SK-N-SH (cell line): ENCODE measurements at places on chromosomes 2 and 18.

- peak; percentile 44 for DNase-seq
Measured at GRCh38 chr2:69559442-69560146, 83.9 kb downstream of the AAK1 start.

DNA sequence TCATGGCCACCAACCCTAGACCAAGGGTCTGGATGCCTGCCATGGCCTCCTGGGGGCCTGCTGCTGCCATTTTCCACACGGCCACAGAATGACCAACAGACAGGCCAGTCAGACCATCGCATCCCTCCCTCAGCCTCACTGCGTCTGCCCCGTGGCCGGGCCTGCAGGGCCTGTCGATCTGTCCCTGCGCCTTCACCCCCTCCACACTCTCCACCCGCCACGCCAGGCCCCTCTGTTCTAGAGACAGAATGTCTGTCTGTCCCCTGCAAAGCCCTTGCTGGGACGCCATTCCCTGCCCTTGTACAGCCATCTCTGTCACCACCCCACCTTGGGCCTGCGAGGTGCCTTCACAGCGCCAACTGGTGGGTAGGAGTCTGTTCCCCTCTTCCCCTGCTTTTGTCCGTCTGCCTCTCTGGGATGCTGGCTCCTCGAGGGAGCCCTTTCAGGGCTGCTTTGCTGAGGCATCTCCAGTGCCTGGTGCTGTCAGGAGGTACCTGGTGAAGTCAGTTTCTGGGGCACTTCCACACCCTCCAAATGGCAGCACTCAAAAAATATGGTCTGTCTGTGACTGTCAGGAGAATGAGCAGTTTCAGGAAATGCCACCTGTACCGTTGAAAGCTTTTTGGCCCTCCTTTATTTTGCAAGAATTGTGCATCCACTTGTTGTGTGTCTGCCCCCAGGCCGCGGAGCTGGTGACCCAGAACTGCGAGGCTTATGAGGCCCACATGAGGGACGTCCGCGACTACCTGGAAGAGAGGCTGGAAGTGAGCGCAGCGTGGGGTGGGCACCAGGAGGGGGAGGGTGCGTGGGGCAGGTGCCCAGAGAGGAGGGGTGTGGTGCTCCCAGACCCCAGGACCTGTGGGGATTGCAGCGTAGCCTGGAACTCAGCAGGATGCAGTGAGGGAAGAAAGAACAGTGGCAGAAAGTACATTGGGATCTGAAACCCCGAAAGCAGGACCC, 6.7 kb upstream of the ESPNL start:
- peak; percentile 37 for DNase-seq

- no peak for DNase-seq
Measured at GRCh38 chr18:9834551-9834950, 51.2 kb upstream of the TXNDC2 start.

DNA sequence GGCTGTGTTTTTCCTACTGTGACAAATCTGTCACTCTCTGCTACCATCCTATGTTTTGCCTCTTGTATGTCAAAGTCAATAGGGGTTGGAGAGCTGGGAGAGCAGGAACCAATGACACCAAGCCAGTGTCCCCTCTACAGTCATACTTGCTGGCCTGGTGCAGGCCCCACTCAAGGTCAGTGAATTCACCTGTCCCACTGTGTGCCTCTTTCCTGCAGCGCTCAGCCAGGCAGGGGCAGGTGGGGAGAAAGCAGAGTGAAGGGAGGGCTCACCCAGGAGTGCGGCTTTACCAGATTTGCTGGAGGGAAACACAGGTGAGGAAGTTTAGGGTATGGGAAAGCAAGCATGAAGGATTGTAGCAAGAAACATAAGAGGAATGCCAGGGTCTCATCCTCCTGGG, 114.5 kb downstream of the GYPC start:
- no peak for DNase-seq

DNA sequence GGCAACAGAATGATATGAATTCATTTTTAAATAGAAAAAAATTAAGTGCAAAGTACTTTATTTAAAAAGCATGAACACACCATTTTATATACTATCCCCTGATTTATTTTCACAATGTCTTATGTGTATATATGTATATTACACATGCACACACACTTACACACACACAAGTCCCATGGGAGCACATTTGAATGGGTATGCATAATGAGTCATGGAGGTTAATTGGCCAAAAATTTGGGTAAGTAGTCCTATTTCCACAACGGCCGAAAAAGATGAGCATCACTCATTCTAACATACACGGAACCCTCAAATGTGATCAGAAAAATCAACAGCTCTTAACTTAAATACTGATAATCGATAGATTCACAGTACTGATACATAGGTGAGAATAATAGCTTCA, 97.4 kb upstream of the NABP1 start:
- no peak for DNase-seq

DNA sequence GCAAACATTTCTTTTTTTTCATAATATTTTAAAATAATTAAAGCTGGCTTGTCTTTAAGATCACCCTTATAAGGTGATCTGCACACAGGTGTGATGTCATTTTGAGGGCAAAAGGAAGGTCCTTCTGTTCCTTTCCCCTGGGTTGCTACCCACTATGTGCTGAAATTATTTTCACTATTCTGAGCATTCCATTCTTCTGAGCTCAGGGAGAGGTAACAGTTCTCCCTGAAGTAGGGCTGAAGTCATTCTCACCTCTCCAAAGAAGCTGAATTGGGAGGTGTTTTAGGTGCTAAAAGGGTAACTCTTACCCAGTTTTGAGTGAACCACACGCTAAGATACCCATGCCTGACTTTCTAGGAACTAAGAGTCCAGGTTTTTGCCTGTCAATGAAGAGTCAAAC, 247.6 kb downstream of the SLC4A3 start:
- DNase-seq = no peak

GRCh38 chr18:49072524-49072934, 121.8 kb upstream of the SMAD7 start:
- DNase-seq = peak; percentile 27

- DNase-seq = no peak
Measured at GRCh38 chr2:216947055-216947454, 87.2 kb upstream of the TNP1 start.

DNA sequence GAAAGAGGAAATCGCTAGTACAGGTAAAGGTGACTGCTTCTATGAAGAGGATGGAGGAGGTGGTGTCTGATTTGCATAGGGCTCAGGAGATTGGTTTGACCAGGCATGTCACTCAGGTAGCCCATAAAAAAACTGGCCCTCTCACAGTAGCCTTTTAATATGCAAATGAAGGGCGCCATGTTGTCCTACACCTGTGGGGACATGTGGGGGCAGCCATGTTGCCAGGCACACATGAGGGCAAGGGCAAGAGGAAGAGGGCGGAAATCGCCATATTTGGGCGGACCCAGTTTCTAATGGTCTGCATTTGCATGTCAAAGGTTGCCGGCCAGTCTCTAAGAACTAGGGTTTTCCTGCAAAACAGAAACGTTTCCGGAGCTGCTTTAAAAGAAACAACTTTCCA, 1330.6 kb downstream of the DSC3 start:
- DNase-seq = no peak

DNA sequence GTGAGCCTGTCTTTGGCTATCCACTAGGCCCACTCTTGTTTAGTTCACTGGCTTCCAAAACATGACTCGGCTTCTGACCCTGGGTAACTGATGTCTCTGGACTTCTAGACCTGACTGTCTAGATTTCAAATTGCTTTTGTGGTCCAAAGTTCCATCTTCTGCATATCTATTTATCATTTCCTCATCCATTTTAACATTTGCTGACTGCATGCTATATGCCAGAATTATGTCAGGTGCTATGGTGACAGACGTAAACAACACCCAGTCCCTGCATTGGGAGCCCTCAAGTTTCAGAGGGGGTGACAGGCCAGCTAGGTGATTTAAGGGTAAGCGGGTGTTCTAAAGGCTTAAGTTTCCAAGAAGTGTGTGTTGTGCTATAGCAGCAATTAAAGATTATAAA, 140.9 kb downstream of the PIEZO2 start:
- DNase-seq = no peak

- DNase-seq = no peak
Measured at GRCh38 chr18:73975266-73975665, 172.4 kb downstream of the FBXO15 start.

DNA sequence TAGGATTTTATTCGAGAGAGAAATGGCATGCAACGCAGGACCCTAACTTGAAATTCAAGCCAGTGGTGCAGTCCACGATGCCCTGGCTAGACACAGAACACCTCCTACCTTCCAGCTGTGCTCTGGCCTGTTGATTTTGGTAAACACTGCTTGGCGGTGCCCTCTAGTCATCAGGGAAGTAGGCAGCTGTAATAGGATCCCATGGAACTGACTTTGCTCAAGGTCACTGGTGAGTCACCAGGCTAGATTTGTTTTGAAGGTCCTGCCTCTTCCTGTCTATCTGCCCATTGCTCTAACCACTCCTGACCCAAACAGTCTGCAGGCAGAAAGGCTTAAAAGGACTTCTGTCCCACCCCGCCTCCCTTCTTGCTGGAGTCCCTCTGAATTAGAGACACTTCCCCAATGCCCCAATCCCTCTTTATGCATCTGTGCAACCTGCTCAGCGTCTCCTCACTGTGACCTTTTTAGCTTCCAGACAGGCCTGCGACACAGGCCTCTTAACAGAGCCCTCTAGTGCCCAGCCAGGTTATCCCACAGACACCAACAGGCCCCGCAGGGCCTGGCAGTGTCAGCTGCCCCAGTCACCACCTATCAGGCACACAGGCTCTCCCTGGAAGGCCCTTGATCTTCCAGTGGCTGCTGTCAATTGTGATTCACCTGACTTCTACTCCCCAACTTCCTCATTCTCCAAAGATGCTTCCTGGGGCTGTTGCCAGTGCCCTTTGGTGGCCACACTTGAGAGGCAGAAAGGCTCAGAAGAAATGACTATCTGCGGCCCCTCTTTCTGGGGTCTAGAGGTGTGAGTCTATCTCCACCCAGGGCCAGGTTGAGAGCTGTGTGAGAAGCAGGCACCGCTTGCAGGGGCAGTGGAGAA, 5.2 kb downstream of the TMEM127 start:
- DNase-seq = peak; percentile 81

GRCh38 chr2:107197594-107198294, 311.8 kb upstream of the ST6GAL2 start:
- DNase-seq = no peak

GRCh38 chr18:79926306-79926705, 25.1 kb downstream of the SLC66A2 start:
- no peak for DNase-seq

DNA sequence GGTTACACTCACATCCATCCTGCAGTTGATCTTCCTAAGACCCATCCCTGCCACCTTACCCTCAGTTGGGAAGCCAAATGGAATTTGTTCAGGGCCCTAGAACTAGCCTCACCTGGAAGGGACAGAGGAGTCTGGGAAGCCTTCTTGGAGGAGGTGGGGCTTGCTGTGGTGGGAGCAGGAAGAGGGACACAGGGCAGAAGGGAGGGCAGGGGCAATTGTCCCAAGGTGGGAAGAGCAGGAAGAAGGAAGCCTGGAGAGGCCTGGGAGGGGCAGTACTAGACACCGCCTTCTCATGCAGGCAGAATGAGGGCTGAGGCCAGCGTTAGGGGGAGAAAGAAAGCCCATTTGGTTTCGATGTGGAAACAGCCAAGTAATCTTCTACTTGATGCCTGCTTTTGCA, 34.1 kb upstream of the ASPRV1 start:
- DNase-seq = no peak

- peak; percentile 68 for DNase-seq
Measured at GRCh38 chr2:237864940-237865622, 5.7 kb downstream of the RAMP1 start.

DNA sequence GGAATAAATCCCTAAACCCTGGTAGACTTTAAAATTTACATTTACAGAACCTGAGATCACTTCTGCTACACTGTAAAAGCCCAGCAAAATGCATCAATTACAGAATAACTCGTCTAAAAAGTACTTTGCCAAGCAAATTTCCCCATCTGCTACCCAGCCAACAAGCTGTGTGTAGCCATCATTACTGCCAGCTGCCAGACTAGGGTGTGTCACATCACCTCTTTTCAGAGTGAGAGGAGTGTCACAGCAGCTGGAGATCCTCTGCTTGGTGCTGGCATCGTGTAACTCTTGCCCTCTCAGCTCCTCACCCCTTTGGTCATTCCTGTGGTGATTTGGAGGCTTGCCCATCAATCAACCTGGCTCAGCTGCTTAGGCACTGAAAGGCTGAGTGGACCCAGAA, 340.4 kb upstream of the MMADHC start:
- no peak for DNase-seq

GRCh38 chr2:22340716-22341115, 1044.3 kb upstream of the KLHL29 start:
- no peak for DNase-seq

DNA sequence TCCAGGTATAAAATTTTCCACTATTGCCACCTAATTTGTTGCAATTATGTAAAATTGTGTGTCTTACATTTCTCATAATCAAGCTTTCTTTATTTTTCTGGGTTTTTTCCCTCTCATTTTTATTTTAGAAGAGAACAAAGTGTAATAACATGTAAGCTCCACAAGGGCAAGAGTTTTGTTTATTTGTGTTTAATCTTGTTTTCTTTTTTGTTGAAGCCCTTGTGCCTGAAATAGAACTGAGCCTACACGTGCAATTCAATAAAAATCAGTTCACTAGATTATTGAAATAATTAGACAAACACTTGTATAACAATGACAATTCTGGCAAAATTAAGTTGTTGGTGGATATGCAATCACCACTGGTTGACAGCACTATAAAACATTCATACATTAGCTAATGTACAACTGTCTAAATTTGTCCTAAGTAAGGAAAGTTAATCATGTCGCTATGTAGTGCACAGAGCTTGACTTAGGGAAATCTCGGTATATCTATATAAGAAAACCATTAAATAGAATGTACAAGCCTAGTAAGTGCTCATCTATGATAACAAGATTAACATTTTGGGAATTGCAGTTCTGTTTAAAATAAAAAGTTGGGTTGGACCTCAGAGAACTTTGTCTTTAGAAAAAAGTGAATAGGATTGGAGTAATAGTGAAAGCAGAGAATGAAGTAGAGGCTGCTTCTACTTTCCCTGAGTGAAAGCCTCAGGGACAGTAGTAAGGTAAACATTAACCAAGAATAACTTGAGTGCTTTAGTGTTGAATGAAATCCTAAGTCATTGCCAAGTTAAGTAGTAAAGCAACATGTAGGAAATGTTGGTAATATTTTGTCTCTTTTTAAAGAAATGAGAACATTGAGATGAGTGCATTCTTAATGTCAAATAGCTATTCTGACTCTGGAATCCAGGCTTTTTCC, 37.4 kb upstream of the NOL4 start:
- no peak for DNase-seq

DNA sequence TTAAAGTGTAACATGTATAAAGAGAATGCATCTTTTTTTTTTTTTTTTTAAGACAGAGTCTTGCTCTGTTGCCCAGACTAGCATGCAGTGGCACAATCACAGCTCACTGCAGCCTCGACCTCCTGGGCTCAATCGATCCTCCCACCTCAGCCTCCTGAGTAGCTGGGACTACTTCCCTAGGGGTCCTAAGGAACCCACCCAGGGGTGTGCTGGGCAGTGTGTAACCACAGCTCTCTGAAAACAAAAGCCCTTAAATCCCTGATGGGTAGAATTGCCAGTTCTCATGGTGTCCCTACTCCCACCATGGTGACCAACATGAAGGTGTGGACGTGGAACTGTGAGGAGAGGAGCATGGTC, 105.6 kb upstream of the ST3GAL5 start:
- no peak for DNase-seq

DNA sequence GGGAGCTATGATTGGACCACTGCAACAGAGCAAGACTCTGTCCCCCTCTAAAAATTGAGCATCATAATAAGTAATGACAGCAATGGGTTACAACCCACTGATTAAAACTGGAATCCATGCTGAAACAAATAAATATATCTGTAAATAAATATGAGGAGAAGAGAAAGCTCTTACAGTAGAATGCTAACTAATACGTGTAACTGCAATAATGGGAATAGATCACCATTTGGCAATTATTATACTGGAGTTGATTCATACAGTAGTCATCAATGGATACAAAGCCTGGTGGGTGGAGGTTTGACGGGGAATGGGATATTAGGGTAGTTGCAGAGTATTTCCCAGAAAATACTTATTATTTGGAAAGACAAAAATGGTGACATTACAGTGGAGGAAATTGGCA, 6.1 kb upstream of the INO80B start:
- DNase-seq = no peak
